Stimulated activated CD4-positive, alpha-beta T cell treated with anti-CD3 and anti-CD28 coated beads, Interleukin-1b, Interleukin-23, amount 100 ng/mL, for 24 hours (primary cell): ENCODE measurements at places on chromosomes 2 and 18.

DNA sequence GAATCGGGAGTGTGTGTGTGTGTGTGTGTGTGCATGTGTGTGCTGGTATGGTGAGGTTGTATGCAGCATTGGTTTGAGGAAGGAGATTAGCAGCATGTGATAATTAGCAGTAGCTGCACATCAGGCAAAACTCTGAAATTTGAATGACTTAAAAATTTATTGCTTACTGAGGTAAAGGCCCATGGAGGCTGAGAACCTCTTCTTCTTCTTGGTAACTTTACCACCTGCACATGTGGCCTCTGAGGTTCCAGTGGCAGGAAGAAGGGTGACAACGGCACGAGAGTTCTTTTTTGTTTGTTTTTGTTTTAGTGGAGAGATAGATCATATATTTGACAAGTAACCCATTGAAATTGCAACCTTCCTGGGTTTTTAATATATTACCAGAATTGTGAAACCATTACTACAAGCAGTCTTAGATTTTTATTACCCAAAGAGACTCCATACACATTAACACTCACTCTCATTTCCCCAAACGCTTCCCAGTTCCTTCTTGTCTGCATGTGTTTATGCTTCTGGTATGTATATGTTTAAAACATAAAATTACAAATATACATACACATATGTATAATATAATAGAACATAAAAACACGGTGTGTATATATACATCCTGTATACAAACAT is 292.1 kb downstream of the PTGR3 start:
- DNase-seq, result no peak

DNA sequence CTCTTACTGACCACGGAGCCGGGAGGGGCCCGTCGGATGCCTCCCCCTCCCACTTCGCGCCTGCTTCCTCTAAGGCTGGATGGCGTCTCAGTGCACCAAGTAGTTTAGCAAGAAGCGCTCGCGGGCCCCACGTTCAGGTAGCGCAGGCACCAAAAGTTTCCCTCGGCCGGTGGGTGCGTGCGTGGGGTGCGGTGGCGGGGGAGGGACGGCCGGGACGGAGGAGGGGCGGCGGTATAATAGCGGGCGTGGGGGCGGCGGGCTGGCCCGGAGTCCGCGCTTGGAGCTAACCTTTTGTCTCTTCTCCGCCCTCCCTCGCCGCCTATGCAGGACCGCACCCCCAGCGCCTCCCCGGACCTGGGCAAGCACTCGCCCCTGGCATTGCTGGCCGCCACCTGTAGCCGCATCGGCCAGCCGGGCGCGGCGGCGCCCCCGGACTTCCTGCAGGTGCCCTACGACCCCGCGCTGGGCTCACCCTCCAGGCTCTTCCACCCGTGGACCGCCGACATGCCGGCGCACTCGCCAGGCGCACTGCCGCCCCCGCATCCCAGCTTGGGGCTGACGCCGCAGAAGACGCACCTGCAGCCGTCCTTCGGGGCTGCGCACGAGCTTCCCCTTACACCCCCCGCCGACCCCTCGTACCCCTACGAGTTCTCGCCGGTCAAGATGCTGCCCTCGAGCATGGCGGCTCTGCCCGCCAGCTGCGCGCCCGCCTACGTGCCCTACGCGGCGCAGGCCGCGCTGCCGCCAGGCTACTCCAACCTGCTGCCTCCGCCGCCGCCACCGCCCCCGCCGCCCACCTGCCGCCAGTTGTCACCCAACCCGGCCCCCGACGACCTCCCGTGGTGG is 1.0 kb downstream of the SP5 start:
- DNase-seq, result no peak

DNA sequence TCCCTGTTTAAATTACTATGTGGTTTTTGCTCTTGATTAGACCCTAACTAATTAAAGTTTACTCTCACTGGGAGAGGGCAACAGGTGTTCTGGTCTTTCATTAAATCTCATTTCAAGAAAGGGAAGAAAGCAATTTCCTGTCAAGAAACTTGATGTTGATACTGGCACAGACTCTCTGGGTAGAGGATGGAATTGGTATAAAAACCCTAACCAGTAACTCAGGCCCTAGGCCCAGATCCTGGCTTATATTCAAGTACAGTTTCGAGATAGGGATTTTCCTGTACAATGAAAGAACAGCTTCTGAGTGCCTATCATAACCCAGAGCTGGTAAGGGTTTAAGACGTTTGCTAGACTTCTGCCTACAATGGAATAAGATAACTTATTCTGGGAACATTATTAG is 61.6 kb upstream of the ACYP2 start:
- DNase-seq, result no peak

GRCh38 chr2:113283704-113284284 is 5.1 kb upstream of the PAX8 start:
- no peak for DNase-seq

- no peak for DNase-seq
Measured at GRCh38 chr2:136383167-136383566, 265.2 kb upstream of the CXCR4 start.

GRCh38 chr18:76756531-76757253 is 65.7 kb upstream of the ZNF236 start:
- no peak for DNase-seq

GRCh38 chr2:56474412-56475158 is 290.8 kb downstream of the CCDC85A start:
- no peak for DNase-seq

DNA sequence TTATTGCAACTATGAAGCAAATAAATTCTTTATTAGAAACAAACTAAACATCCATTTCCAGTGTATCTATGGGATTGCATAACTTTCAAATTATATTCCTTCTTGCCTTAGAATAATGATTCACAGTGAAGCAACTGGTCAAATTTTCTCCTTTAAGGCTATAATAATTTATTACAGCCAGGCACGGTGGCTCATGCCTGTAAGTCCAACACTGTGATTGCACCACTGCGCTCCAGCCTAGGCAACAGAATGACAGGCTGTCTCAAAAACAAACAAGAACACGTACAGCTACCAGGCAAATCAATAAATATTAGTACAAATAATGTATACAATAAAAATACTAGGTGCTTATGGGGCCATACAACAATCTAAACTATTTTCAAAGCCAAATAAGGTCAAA is 1416.2 kb downstream of the LRP1B start:
- no peak for DNase-seq

DNA sequence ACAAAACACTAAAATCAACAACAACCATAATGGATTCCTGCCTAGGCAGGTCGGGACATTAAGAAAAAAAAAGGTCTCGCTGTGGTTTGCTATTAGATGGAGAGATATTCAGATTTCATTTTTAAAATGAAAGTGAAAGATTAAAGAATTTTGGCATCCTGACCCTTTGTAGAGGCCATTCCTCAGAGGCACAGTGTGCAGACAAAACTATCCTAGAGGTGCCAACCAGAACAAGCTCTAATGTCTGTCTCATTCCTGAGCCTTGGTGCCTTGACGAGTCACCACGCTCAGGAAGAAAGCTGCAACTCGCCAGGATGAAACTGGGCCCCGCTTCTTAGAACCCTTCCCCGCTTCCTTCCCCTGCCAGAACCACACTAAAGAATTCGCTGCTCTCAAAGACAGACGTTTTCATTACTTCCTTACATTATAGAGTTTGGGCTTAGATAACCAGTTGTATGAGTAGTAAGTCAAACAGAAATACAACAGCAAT is 156.0 kb downstream of the TGIF1 start:
- no peak for DNase-seq

DNA sequence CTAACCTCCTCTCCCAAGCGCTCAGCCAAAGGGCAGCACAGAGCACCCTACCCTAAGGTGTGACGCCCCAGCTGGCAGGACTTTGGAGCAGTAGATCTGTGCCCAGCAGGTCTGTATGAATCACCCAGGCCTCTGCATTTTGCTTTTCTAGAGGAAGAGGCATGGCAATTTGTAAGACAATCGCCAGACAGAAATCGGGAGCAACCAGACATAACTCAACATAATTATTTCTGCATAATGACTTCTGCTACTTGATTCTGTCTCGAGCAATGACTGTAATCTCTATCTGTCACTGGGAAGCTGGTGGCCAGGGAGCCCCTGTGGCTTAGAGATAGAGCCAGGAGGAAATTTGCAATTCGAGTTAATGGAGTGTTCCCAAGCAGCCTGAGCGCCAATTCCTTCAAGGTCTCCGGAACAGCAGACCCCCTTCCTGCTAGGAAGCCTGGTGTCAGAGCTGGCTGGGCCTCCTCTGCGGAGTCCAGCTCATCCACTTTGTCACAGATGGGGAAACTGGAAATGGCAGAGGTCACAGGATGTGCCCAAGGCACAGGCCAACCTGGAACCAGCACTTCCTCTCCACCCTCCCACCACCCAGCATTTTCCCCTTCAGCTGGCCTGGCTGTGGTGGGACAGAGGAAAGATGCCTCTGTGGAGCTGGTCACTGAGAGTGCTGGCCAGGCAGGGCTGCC is 55.0 kb downstream of the ODC1 start:
- no peak for DNase-seq

DNA sequence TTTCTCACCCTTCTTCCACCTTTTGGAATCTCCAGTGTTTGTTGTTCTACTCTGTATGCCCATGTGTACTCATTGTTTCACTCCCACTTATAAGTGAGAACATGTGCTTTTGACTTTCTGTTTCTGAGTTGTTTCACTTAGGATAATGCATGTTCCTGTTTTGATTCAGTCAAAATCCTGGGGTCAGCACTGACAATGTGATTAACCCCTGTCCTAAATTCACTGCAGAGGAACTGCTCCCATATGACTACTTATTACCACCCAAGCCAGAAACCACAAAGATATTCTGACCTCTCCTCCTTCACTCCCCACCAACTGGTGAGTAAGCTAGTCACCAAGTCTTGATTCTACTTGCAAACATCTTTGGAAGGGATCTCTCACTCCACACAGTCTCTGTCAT is 251.4 kb upstream of the TCF4 start:
- no peak for DNase-seq

DNA sequence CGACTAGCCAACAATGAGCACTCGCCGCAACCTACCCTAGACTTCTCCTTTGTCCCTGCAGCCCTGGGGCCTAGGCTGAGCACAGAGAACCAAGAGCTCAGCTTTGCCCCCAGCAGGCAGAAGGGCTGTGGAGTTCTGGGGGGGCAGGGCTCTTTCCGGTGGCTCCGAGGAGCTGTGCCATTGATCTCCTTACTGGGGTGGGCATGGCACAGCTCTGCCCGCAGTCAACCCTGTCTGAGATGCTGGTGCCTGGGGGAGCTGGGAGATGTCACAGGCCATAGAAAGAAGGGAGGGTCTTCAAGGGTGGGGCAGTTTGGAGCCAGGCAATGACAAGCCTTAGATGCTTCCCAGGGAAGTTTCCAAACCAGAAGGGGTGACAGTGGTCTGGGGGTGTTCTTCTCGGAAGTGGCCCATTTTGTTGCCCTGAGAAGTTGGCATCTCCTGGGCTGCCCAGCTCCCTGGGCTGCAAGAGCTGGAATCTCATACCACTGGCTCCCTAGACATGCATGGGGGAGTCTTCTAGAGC is 14.1 kb upstream of the GPR55 start:
- DNase-seq, result no peak
